Activated naive CD4-positive, alpha-beta T cell (primary cell): ENCODE measurements at places on chromosomes 1 and 21.

DNA sequence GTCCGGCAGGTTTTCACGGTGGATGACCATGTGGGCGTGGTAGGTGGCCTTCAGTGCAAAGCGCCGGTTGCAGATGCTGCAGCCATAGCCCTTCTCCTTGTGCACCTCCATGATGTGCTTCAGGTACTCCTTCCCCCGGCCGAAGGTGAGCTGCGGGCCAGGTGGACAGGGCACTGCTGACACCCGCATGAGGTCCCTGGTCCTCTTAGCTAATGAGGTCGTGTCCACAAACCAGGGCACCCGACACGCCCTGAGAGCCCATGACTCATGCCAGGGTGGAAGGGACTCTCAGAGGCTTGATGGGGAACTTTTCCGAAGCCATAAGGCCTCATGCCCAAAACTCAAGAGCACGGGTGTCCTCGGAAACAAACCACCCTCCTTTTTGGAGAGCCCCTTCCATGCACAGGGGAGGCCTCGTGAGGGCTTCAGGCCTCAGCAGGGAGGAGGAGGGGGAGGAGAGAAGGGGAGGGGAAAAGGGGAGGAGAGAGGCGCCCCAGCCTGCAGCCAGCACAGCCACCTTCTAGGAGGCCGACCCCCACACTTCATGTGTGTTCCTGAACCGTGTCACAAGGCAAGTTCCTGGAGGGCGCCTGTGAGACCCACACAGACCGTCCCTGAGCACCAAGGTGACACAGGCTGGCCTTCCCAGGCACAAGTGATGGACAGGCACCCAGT, 54.4 kb upstream of the RIPK4 start:
- no peak for DNase-seq

DNA sequence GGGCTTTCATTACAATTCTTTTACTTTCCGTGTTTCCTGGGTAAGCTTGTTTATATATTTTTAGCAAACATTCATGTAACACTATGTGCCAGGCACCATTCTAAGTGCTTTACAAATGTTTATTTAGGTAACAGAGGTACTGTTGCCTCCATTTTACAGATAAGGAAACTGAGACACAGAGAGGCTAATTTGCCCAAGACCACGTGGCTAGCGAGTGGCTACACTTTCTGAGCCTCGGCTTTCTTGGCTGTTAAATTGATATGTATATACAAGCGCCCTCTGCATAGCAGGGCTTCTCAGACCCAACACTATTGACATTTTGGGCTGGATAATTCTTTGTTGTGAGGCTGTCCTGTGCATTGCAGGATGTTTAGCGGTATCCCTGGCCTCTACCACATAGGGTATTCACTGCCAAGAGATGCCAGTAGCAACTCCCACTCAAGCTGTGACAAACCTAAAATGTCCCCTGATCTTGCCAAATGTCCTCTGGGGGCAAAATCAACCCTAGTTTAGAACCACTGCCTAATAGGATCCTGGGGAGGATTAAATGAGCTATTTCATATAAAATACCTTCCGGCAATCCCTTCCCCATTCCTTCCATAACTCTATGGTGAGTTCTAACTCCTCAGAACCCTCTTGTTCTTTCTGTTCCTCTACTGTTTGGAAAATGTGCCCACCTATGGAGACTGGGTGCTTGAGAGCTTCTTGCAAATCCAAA, 17.2 kb upstream of the ID3 start:
- DNase-seq = no peak

GRCh38 chr1:116794804-116795481, 40.7 kb downstream of the CD2 start:
- DNase-seq = no peak

GRCh38 chr1:151124763-151125403, 21.5 kb downstream of the SEMA6C start:
- no peak for DNase-seq

GRCh38 chr1:154186852-154187501, 4.9 kb downstream of the TPM3 start:
- no peak for DNase-seq

- DNase-seq = no peak
These were observed 35.4 kb downstream of the RSPH1 start for GRCh38 chr21:42460391-42461184.

DNA sequence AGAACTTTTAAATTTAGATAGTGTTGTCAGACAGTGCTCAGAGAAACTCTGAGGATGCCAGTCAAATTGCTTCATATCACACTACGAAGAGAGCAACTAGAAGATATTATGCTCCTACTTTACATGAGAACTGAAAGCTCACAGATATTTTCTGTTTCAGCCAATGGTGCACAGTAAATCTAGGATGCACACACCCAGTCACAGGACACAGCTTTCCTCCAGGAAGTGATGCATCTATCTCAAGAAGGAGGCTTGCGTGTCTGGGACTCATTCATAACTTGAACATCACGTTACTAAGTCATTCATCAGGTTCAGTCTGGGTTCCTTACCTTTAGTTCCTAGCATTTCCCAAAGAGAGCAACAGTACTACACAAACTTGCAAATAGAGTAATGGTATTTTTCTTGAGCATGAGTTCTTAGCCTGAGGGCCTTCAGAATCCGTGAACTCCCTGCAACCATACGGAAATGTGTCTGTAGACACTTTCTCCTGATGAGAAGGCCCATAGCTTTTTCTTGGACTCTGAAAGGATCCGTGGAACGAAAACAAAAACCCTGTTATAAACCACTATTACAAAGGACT, 12.2 kb downstream of the ZNF697 start:
- DNase-seq = no peak

GRCh38 chr21:33419538-33420123, 16.4 kb downstream of the IFNGR2 start:
- DNase-seq = no peak

GRCh38 chr1:100299521-100300222, 33.7 kb downstream of the RTCA start:
- DNase-seq = no peak

GRCh38 chr1:118339400-118340124, 154.5 kb upstream of the SPAG17 start:
- DNase-seq = no peak

DNA sequence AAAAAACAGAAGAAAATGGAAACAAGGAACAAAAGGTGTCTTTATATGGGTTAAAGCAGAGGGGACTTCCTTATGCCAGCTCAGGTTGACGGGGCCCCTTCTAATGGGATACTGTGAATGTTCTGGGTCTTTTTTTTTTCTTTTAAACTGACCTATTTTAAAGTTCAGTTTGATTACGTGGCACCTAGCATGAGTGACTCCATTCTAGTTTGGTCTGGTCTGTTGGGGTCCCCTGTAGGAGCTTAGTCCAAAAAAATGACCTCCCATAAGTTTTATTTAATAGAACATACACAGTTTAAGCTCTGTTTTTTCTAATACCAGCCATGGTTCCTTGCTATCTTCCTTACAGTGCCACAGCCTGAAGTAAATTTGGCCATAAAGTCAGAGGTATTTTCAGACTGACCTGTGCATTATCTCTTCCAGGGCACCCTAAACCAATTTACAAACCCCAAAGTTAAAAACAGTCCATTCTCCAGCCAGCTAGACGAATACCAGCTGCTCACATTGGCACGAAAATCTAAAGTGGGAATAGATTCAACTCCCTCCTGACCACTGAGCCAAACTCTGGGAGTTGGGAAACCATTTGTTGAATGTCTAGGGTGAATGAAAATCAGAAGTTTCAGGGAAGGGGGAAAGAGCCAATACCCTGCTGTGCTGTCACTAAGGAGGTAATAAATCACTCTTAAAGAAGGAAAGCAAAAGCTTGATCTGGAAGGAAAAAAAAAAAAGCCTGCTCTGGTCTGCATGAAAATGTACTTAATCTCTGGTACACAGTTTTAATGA, 42.4 kb downstream of the AKNAD1 start:
- no peak for DNase-seq

DNA sequence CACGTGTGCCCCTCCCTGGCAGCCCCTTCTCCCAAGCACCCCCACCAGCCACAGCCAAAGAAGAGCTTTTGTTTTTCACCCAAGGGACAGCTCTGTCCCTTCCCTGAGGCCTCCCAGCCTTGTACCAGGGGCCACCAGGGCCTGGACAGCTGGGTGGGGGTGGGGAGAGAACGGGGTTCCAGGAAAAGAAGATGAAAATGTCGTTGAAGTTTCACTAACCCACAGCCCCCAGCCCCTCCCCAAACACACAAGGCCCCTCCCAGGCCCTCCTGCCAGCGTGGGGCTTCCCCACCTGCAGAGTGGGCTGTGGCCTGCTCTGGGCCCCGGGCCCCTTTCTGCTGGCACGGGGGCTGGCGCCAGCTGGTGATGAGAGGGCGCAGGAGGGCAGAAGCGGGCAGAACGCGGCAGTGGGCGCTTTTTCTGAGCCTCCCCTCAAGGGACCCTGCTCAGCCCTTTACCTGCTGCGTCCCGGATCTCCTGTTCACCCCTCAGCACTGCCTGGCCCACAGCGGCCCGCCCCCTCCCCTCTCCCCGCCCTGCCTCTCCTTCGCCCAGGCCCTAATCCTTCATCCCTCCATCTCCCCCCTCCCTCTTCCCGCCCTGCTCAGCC, 5.5 kb upstream of the ANKRD65 start:
- no peak for DNase-seq

- DNase-seq = no peak
These were observed 126.3 kb upstream of the JUN start for GRCh38 chr1:58909914-58910681.

DNA sequence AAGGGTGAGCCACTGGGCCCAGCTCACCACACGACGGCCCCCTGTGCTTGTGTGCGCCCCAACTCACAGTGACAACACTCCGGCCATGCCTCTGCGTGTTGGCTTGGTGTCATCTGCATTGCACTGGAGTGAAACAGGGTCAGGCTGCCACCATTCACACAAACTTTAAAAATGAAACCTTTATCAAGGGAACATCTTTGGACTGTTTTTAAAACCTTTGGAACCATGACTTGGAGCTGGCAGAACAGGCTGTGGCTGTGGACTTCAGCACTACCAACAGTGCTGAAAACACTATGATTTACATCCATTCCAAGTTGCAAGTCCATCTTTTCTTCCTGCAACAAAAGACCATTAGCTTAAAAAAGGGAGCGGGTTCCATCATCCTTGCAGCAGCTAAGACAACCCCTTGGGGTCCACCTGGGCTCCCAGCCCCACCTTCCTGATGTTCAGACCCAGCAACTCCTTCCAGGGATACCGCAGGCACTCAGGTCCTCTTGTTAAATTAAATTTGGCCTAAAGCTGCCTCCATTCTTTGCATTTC, 25.6 kb downstream of the POFUT2 start:
- DNase-seq = no peak

DNA sequence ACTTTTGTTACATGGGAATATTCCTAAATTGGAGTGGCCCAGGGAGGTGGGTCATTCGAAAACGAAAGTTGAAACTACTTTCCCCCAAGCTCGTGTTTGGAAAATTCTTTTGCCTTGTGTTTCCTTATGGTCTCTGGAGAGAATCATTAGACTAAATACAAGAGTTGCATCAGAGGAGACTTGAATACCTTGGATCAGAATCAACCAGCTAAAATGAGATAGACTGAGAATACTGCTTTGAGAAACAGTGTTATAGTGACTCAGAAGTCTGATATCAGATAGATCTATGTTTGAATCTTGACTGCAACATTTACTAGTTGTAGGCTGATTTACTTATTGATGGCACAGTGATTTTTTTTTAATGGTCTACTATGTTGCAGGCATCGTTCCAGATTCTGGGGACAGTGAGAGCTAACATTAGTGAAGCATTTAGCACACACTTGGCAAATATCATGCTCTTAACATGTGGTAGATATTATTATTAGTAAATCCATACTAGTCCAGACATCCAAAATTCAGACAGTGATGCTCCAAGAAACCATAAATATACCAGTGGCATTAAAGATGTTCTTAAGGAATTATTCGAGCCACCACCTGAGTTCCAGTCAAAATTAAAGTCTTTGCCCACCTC, 12.9 kb upstream of the ACTN2 start:
- DNase-seq = no peak

- no peak for DNase-seq
These were observed 223.2 kb downstream of the TNR start for GRCh38 chr1:175520186-175520585.

DNA sequence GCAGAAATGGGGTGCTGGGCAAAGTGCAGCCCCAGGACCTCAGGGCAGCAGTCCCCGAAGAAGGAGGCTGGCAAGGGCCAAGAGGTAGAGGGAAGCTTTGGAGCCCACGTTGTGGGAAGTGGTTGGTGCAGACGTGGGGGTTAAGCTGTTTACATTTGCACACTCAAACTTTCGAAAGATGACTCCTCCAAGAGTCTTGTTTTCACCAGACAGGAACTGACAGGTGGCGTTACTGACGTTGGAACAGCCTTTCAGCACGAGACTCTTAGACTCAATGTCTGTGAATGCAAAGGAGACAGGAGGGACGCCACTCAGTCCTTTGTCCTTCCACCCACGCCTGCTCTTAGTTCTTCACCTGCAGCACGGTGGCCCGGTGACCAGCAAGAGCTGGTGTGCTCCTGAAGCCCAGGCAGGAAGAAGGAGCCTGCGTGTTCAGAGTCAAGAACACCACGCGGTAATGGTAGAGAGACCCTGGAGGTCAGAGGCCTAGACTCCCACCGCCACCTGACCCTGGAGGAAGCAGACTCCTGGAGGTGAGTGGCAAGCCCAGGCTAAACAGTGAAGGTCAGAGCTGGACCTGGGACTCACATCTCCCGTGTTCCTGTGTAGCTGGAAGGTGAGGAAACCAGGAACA, 15.9 kb downstream of the LYPD8 start:
- no peak for DNase-seq

DNA sequence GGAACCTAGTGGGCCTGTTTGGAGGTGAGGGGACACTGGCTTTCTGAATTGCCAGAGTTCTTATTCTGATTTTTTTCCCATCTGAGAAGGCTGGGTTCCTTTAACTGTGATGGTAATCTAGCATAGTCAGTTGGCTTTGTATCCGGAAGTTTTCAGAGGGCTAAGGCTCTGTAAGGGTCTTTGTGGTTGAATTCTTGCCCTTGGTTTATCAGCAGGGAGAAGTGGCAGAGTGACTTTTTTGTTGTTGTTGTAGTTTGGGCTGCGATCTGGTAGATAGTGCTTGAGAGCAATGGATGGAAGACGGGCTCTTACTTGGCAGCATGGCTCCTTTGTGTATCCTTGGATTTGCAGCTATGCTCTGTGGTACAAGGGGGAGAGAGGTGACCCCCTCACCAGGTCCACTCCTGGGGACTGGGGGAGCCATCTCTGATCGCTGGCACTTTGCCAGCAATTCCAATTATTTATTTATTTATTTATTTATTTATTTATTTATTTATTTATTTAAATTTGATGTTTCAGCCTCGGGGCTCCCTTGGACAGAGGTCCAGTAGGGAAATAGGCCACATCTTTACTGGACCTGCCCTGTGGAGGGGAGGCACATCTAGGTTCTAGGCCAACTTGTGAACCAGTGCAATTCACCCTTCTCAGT, 18.5 kb downstream of the TCP10L start:
- no peak for DNase-seq
